ENCODE measurements at places on chromosomes 5 and 9.

DNA sequence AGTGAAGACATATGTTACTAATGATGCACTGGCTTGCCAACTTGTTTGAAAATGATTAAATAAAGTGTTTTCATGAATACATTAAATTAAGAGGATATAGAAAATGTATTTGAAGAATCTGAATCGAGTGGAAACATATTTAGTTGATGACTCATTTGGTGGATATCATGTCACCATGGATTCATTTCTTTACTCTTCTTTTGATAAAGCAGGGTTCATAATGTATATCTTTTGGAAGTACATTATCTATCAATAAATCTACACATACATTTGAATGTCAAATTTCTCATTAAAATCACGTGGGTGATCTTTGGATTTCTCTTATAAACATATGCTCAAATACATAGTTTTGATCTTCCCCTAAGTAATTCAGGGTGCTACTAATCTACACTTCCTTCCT, 1148.1 kb upstream of the ACO1 start:
- no peak for DNase-seq

- DNase-seq: no peak
Measured at GRCh38 chr9:15909297-15909696, 356.5 kb downstream of the CCDC171 start.

GRCh38 chr5:77569409-77569808, 69.1 kb downstream of the OTP start:
- DNase-seq: no peak

GRCh38 chr5:98770209-98770910, 3.1 kb upstream of the RGMB start:
- DNase-seq: no peak

DNA sequence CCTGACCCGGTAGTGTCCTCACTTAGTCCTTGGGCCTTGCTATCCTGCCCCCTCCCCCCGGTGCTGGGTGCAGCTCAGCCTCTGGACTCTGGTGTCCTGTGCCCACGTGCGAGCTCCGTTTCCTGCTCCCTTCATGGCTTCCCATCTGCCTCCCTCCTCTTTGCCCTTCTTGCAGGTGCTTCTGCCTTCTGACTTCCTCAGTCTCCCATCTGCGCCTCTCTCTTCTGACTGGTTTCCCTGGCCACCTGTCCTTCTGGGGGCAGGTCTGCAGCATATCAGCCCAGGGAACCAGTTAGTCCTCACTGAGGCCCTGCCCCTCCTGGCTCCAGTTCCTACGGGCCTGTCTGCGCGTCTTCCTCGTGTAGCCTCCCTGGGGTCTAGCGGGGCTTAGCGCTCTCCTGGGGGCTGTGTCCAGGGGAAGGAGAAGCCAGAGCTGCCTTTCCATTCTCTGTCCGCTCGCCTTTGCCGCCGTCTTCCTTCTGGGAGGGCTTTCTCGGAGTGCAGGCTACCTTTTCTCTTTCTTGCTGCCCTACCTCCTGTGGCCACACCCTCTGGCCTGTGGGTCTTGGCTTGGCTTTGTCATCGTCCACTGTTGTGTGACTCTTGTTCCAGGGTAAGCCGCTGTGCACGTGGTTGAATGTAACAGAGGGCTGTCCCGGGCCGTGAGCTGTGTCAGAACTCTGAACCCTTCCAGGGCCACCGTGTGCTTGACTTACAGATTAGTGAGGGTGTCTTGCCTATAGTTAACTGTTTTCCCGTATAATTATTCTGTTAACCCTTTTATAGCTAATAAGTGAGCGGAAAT, 51.8 kb downstream of the EHMT1 start:
- no peak for DNase-seq

DNA sequence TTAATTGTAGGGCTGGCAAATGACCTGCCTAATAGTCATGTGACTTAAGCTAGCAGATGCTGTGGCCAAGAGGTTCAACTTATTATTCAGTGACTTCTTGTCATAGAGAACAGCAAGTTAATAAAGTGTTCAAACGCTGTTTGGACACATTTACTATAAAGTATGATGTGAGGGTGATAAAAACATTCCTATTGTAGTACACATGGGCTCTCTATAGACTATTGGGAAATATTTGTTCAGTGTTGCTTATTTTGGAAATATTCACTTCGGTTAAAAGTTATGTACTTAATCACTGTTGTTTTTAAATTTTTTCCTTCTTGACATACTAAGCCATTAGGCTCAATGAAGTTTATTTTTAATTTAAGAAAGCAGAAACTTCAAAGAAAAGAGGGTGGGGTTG, 345.0 kb downstream of the NNT start:
- no peak for DNase-seq

GRCh38 chr5:171639205-171639621, 146.4 kb upstream of the SMIM23 start:
- DNase-seq: no peak

DNA sequence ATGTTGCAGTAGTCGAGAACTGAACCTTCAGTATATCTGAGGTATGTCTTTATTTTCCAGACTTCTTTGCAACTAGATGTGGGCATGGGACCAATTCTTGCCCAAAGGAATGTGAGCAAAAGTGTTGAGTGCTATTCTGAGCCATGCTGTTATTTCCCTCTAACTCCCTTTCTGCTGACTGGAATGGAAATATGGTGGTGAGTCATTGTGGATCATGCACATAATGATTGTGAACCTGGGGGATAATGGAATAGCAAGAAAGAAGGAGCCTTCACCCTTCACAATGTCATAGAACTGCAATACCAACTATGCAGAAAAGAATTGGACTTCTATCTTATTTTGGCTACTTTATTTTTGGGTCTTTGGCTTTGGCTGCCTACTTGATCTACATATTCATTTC, 10.3 kb upstream of the DOCK2 start:
- DNase-seq: no peak

DNA sequence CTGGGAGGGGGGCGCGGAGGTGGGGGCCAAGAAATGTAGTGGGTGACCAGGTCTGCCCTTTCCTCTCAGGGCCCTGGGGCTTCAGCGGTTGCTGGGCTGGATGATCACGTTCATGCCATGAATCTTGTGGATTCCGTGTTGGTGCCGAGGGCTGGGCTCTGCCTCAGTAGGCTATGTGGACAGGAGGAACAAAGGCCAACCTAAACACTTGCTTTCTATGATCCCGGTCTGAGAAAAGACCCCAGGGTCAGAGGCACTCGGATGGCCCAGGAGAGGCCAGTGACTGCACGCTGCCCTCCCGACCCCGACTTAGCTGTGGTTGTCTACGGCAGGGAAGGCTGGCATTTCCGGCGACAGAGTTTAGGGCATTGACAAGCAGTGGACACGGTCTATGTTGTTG, 26.6 kb downstream of the PHF2 start:
- DNase-seq: no peak

- DNase-seq: no peak
Measured at GRCh38 chr5:2005101-2006041, 122.6 kb upstream of the IRX4 start.

- DNase-seq: no peak
Measured at GRCh38 chr5:157855404-157855994, 3.4 kb downstream of the CLINT1 start.

DNA sequence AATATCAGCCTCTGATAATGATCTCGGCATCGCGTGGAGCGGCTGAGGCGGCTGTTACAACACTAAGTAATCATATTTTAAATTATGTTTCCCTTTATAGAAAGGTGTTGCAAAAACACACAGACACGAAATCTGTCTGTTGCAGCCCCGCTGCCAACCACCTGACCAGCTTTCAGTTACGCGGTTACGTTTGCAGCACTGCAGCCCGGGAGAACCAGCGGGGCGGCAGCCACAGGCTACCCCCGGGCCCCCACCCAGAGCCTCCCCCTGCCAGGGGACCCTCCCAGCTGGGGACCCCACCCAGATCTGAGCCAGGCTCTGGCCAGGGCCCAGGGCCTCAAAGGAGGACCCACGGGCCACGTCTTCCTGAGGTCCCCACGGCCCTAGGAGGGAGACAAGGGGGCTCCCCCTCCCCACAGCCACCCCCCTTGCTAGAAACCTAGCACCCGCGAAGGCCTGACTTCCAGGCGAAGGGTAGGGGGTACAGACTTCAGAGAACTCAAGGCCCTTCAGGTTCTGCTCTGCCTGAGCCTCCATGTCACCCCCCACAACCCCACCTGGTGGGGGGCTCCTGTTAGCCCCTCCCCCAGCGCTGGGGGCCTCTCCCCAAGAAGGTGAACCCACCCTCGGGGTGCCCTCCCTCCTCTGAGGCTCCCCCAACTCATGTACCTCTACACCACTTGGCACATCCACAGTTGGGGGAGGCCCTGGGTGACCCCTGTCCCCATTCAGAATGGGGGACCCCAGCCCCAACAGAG, 6.0 kb downstream of the NACC2 start:
- no peak for DNase-seq

GRCh38 chr5:149002761-149003689, 59.8 kb downstream of the SH3TC2 start:
- DNase-seq: no peak

DNA sequence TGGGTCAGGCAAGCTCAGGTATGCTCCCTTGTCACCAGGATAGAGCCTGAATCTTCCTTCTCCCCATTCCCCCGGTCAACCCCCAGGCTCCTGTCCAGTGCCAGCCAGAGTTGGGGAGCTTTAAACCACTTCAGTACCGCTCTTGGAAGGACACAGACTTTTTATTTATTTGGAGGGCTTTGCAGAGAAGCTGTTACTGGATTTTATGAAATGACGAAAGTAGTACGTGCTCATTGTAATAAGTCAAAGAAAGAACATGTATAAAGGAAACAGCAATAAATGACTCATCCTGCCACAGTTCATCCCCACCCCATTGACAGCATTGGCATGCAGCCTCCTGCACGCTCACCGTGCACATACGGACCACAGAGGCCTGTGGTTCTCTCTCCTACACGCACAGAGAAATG, 230.3 kb downstream of the AUH start:
- no peak for DNase-seq

DNA sequence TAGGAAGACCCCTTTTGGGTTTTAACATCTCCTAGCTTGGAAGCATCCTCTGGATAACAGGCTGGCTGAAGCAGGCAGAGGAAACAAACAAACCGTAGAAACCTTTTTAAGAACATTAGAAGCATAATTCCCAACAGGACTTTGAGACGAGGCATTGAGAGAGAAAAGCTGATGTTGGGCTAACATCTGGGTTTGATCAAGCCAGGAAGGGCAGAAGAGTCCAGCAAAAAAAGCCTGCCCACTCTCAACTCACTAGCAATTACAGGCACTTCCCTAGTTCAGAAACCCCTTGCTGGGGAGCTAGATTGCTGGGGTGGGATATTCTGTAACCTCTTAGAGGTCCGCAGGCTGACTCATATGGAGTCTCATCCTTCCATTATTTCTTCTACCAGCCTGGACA, 75.4 kb upstream of the CTNNA1 start:
- no peak for DNase-seq

- DNase-seq: no peak
Measured at GRCh38 chr9:123299558-123300126, 31.3 kb upstream of the STRBP start.

DNA sequence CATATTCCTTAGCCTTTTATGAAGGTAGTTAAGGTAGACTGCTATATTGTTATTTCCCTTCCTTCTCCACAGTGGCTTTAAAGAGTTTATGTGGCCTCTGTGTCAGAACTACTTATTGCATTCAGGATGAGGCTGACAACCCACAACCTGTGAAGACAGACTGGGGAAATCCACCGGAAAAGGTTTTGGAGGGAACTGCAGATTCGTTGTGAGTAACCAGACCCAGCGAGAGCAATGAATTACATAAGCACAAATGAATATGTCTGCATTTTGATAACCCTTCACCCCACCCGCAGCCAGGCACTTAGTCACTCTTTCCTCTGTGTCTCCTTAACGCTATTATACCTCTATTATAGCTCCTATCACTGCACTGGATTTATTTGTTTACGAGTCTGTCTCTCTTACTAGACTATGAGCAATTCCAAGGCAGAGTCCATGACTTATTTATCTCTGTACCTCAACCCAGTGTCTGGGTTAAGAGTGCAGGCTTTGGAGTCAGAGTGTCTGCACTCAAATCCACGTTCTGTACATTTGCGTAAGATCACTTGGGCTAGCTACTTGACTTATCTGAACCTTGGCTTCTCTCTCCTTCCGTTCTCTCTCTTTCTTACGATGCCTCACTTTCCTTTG, 19.2 kb downstream of the KCTD16 start:
- DNase-seq: peak; percentile 47

DNA sequence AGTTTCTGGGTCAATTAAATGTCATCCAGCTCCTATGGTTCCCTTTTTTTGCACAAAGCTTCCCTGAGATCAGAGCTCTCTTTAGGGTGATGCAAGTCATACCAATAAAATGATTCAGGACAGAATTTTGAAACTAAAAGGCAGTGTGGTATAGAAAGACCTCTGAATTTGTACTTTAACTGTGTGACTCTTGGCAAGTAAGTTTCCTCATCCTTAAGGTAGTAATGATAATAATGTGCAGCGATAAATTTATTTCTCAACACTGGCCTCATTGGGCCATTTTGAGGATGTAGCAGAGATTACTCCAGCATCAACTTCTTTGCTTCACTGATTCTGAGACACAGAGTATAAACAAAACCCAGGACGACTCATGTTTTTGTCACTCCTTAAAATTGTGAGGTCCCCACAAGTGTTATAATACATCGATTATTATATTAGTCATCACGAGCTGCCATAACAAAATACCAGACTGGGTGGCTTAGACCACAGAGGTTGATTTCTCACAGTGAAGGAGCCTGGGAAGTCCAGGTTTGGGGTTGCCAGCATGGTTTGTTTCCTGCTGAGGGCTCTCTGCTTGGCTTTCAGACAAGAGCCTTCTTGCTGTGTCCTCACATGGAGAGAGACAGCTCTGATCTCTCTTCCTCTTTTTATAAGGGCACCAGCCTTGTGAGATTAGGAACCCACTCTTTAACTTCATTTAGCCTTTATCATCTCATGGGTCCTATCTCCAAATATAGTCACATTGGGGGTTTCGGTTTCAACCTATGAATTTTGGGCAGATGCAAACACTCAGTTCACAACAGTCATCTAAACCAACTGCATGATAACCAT, 293.0 kb downstream of the ZNF608 start:
- DNase-seq: no peak

DNA sequence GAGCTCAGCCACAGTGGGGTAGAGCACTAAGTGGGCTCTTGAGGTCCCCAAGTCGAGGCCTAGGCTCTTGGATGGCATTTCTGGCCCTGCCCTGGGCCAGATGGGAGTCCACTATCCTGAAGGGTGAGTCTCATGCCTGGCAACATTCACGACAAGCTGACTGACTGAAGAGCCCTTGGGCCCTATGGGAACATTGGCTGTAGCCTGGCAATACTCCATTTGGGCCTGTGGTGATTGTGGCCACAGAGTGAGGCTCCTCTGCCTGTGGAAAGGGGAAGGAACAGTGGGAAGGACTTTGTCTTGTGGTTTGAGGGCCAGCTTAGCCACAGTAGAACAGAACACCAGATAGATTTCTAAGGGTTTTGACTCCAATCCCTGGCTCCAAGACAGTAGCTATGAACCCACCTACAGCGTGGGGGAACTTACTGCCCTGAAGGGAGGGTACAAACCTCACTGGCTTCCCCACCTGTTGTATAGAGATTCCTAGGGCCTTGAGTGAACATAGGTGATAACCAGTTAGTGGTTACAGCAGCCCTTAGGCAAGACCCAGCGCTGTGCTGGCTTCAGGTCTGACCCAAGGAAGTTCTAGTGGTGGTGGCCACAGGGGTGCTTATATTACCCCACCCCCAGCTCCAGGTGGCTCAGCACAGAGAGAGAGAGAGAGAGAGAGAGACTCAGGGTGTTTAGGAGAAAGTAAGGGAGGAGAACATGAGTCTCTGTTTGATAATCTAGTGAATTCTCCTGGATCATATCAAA, 72.4 kb downstream of the KIAA0825 start:
- no peak for DNase-seq
